ENCODE measurements at places on chromosomes 13 and 19.

DNA sequence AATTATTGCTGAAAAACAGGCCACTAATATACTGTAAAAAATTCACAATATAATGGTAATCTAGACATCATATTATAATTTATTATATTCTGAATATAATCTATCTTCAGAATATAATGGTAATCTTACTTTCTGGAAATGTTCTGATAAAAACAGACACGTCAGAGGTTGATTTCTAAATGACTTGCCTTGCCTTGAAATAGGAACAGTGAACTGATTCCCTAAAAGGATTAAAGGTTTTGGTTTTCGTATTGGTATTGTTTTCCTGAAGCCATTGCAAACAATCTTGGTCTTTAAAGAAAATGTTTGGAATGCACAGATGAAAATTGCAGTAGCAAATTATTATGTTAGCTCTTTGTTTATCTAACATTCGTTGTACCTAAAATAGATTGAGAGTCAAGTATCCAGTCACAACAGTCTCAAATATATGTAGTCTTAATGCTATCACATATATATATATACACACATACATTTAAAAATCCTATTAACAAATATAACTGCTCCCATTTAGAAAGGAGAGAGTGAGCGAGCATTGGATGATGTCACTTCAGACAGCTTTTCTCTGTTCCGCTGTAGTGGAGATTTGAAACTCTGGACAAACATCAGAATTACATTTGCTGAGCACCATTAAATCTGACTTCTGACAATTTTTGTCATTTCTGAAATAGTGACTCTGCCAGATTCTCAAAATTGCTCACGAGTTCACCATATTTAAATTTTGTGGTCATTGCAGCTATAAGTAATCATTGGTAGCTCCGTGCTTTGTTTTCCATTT, 1.7 kb downstream of the ITM2B start:
- no peak for DNase-seq

- peak; percentile 94 for DNase-seq
Observed at GRCh38 chr19:45113628-45114027, 20.6 kb downstream of the PPP1R37 start.

- DNase-seq = no peak
Observed at GRCh38 chr13:87792878-87793277, 121.7 kb downstream of the SLITRK5 start.

DNA sequence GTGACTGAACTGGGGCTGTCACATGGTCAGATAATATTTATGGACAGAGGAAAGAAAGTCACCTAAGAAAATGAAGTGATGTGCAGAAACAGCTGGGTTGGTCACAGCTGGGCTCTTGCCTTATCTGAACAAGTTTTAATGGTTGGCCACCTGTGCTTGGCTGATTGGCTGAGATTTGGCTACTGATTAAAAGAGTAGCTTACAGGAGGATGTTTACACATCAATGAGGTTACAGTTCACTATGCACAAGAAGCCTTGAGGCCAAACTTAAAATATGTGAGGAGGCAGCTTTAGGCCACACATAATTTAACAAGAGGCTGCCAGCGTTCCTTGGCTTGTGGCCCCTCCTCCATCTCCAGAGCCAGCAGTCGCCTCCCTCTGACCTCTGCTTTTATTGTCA, 99.2 kb upstream of the C1QTNF9B start:
- no peak for DNase-seq

GRCh38 chr13:67515895-67516294, 285.8 kb upstream of the PCDH9 start:
- no peak for DNase-seq

DNA sequence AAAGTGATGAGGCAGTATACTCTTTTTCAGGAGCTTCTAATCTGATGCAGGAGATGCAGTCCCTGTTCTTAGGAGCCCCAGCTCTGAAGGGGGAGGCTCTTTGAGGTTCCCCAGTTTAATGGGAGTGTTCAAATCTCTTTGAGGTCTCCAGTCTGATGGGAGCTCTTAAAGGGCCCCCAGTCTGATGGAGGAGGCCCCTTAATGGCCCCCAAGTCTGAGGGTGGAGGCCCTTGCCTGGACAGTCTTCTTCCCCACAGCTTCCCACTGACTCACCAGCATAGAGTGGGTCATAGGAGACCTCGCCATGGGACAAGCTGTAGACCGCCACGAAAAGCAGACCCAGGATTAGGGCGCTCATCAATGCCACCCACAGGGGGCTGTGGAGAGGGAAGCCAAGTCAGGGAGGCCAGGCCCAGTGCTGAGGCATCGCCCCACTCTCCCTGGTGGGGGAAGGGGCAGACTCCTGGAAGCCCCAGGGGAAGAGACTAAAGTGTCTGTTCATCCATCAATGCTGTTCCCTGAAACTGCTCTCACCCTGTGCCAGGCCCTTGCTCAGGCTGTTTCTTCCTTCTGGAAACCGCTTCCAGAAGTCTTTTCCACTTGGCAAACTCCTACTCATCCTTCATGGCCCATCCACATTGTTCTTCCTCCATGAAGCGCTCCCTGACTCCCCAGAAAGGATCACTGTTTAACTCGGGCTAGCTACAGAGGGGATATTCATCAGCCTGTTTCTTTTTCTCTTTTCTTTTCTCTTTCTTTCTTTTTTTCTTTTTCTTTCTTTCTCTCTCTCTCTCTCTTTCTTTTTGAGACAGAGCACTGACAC, 2.1 kb downstream of the TM6SF2 start:
- DNase-seq = no peak

- no peak for DNase-seq
Observed at GRCh38 chr13:20033486-20033885, 75.0 kb downstream of the ZMYM2 start.

DNA sequence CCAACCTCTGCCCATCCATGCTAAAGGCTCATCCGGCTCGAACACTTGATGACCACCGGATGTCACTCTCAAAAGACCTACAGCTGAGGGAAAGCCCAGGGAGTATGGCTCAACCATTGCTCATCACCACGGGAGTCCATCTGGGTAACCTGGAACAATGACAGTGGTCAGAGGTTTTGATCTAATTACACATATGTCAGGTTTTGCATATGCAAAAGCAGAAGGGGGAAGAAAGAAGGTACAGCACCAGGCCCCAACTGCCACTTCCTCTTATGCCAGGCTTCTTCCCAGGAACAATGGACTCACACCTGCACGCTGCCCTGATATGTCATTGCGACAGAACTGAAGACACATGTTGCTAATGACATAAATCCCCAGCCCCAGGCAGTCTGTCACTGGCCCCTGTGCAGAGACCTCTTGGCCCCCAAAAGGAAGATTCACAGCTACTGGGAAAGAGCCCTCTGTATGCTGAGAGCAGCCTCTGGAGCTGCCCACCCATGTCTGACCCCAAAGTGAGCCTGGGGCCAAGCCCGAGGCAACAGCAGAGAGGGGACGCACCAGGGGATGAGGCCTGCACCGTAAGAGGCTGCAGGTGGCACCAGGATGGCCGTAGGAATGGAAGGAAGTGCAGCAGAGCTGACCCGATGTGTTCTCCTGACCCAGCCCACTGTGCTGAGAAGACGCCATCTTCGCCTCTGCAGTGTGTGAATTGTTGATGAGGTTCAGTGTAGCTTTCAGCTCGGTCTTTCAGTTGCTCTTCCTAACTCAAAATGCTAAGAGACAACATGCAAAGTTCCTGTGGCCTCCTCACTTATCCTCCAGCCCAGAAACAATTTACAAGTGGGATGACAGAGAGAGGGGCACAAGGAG, 26.3 kb downstream of the EPS15L1 start:
- DNase-seq = no peak

GRCh38 chr13:92256211-92256610, 857.8 kb downstream of the GPC5 start:
- DNase-seq = no peak

DNA sequence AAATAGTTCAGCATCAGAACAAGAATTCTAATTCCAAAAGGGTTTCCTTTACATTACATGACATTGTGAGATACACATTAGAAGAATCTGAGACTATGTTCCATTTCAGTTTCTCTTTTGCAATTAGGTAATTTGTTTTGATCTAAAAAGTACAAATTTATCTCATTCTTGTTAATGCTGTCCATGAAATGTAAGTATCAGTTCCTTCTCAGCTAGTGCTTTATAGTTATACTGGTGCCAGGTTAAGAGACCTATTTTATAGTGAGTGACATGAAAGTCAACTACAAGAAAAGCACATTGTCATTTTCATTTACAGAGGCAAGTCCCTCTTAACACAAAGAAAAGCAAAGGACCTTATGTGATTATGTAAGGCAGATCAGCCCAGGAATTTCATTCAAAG, 43.9 kb downstream of the RCBTB2 start:
- no peak for DNase-seq

GRCh38 chr13:53520132-53520531, 491.5 kb downstream of the OLFM4 start:
- no peak for DNase-seq

- no peak for DNase-seq
Observed at GRCh38 chr13:73075546-73075945, 16.7 kb downstream of the KLF5 start.

DNA sequence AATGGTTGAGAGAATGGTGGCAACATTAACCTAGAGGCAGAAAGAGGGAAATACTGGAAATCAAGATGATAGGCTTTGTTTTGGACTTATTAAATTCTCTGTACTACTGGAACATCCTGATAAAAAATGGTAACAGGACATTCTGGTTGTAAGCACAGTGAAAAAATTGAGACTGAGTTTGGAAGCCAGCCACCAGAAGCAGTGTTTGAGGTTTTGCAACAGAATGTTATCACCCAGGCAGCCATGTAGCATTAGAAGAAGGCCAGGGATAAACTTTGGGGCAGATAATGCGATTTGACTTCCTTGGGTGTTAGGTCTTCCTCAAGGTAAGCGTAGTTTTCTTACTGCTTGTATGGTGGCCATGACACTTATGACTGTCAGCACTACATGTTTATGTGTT, 307.4 kb downstream of the ATP8A2 start:
- DNase-seq = no peak

GRCh38 chr13:51002736-51003135, 93.1 kb downstream of the RNASEH2B start:
- DNase-seq = no peak

DNA sequence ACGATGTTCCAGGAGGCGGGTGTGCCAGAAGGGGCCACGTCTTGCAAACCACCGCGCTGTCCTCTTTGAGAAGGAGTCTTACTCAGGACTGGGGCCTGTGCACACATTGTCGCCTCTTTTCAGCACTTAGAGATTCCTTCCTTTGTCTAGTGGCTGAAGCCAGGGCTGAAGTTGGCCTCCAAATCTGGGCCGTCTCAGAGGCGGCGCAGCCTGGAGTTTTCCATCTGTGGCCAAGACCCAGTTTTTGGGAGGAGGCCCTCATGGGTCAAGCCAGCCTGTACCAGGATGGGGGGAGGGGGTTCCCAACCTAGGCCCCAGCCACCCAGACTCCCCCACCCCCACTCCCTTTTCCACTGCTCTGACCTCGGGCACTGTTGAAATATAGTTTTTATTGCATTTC, 11.8 kb downstream of the ANO8 start:
- DNase-seq = no peak

DNA sequence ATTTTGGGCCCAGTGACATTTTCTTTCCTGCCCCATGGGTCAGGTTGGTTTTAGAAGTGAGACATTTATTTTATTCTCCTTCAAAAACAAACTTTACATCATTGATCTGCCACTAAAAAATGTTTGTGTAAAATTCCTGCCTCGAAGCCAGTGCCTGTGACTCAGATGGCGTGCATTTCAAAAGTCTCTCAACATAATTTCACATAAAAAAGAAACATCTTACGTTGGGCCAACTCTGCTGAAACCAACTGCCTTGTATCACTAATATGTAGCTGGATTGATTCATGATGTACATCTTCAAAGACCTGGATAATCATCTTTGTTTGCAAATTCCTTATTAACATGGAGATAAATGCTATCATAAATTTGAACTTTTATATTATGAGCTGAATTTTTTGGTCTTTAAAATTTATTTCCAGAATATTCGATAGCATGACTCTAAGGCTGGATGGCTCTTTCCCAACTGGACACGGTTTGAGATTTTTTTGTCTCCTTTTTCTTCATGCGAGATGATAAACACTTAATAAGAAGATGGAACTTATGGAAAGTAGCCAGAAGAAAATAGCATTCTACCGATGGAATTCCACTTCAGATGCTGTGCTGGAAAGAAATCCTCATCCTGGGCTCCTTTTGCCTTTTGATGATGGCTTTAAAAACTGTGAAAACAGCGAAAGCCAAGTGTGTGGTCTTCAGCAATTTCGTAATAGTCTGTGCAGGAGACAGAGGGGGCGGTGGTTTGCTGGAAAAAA, 420.5 kb downstream of the FGF9 start:
- no peak for DNase-seq

DNA sequence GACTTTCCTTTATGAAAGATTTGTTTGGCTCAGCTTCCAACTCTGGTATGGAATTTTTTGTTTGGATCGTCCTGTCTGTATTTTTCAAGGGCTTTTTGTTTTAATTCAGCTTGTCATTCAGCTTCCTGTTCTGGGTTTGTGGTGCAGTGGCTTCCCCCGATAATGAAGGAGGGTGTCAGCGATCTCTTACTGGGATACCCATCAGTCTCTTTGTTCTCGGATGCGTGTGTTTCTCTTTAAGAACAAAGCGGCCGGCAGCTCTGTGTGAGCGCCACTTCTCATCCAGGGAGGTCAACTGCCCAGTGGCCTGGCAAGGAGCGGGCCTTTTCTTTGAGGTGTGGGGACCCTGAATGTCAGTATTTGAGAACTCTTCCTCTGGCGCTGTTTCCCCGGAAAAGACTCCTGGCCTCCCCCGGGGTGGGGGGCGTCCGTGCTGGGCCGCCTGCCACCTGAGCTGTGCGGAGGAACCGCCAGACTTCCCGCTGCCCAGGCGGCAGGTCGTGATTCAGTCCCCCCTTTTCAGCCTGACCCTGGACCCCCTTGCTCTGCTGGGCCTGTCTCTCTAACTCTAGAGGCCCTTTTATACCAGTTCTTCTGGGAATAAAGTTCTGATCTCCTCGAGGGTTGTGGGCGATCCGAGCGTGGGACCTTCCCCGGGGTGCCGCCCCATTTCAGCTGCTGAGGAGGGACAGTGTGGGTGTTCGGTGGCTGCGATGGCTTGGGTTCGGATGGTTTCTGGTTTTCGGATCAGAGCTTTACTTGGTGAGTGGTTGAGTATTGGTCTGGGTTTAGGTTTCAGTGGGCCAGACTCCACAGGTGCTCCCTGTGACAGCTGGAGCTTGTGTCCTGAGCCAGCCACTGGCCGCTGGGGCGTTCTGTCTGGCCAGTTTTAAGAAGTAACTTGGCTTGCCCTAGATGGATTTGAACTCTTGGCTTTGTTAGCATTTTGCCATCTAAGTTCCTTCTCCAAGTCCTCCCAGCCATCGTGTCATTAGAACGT, 3.4 kb downstream of the SF3A2 start:
- no peak for DNase-seq

- no peak for DNase-seq
Observed at GRCh38 chr13:33277946-33278345, 7.6 kb downstream of the STARD13 start.

- DNase-seq = no peak
Observed at GRCh38 chr13:56988543-56988942, 152.2 kb upstream of the PRR20A start.

DNA sequence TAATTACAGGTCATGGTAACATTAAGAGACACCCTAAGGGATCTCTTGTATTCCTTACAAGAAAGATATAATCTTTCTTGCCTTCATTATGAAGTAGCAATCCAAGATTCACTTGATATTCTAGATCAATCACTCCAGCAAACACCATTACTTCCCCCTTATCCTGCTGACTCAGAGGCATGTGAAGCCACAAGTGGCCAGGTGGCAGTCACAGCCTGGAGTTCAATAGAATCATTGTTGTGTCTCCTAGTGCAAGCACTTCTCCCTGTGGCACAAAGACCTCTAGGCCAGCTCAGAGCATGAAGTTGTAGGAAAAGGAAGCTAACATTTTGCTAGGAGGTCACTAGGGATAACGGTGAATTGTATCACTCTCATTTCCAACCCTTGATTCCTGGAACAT, 864.3 kb upstream of the ATXN8OS start:
- DNase-seq = peak; percentile 42

Data from DMS153 (cell line).